Omental fat pad (tissue), 4 donors: ENCODE measurements at places on chromosomes 3 and 15. TPM values are rescaled to one million over a fixed set of nuclear protein-coding genes. Genes with fewer than 3 reads are reported as not detected.

CHRNA7 gene
- total RNA-seq: 0.63 TPM

CACNA1D gene
- 1.8 TPM for total RNA-seq

DNAH12 gene
- total RNA-seq: 0.31 TPM

SH2D7 gene
- total RNA-seq: not detected

GOLGA8M gene
- total RNA-seq: 5.6 TPM

- DNase-seq: no peak
These were observed 71.8 kb downstream of the MINDY2 start for GRCh38 chr15:58842713-58843396.

- no peak for DNase-seq
These were observed 4.5 kb upstream of the ULK3 start for GRCh38 chr15:74847432-74847831.

DNA sequence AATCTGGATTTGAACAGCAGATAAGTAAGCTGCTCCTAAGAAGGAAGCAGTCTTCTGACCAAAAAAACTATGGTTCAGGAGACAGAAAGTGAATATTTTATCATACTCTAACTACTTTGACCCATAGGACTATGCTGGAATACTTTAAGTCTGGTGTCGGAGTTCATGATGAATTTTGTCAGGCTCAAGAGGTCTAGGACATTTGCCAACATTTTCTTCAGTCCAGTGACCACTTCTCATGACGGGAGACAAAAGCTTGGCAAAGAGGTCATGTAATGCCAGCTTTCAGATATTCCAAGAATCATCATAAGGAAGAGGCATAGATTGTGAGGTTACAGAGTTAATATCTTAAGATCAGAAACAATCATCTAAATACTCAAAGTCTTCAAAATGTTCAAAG, 20.5 kb upstream of the DCBLD2 start:
- no peak for DNase-seq

GRCh38 chr15:58267051-58267450, 128.9 kb downstream of the AQP9 start:
- no peak for DNase-seq

GRCh38 chr3:62592408-62592807, 219.1 kb upstream of the FEZF2 start:
- DNase-seq: no peak

- DNase-seq: no peak
These were observed at the start of gene SST for GRCh38 chr3:187669675-187670504. TSS of gene SST (minus strand) at chr3:187670394. CDS start at chr3:187670291, 103 bp downstream.

- DNase-seq: no peak
These were observed 337.2 kb upstream of the RARB start for GRCh38 chr3:25090698-25091453.

- DNase-seq: no peak
These were observed 28.8 kb upstream of the CCDC50 start for GRCh38 chr3:191300422-191300821.

DNA sequence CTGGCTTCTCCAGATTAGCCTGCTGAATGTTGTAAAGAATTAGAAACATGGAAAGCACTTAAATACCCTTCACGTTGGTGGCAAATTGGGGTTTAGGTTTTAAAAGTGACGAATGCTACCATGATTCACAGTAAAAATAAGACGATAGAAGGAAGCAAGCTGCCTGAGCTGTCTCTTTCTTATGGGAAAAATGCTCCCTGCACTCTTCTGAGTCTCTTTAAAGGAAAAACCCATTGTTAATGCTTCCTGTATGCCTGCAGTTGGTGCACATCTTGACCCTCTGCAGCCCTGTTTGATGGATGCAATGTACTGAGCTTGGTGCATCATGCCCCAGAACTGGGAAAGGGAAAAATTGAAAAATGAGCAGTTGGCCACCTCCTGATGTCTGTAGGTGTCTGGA, 258.6 kb upstream of the RASGRP1 start:
- no peak for DNase-seq

DNA sequence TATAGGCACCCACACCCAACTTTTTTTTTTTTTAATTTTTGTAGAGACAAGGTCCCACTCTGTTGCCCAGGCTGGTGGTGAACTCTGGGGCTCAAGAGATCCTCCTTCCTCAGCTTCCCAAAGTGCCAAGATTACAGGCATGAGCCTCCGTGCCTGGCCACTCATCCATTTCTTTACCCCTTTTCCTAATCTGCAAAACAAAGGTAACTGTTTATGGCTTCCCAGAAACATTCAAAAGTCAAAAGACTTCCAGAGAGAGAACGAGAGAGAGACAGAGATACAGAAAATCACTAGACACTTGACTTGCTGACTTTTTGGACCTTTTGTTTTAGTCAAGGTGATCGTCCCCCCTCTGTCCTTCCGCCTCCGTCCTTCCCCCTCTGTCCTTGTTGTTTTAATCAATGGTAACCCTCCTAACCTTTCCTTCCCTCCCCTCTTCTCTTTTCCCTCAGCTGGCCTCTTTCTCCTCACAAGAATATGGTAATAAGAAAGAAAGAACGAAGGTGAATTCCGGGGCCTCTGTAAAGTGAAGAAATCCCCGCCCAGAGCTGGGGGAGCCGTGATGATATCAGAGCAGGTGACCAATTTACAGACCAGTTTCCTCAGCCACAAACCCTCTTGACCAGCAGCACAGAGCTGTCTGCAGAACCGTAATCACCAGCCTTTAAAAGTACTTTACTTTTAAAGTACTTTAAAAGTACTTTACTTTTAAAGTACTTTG, 21.9 kb downstream of the KLHL6 start:
- DNase-seq: no peak

GRCh38 chr3:64022451-64023186, 675 bp downstream of the PSMD6 start:
- no peak for DNase-seq
